Hematopoietic multipotent progenitor cell (in vitro differentiated cells): ENCODE measurements at places on chromosomes 7 and 10.

DNA sequence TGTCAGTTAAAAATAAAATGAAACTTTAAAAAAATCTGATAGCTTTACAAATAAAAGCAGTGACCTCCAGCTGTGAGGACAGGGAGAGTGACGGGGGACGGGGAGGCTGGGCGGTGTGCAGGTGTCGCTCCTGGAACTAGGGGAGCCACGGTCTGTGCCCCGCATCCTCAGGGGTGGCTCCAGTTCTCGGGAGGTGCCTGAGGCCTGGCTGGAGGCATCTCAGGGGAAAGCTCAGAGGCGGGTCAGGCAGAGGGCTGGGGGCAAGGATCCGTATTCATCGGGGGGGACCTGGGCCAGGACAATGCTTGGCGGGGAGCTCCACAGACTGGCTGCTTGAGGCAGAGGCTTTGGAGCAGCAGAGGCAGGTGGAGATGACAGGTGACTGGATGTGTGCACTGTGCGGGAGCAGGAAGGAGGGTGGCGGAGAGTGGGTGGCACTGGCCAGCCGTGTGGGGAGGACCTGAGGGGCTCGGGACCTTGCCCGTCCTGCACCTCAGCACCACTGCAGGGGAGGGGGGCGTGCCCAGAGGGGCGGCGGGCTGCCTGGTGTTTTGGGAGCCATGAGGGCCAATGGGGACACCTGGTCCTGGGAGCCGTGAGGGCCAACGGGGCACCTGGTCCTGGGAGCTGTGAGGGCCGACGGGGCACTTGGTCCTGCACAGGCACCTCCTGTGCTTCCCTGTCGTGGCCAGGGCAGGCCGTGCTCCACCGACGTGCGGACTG lies 13.2 kb downstream of the PWWP2B start:
- DNase-seq: no peak

DNA sequence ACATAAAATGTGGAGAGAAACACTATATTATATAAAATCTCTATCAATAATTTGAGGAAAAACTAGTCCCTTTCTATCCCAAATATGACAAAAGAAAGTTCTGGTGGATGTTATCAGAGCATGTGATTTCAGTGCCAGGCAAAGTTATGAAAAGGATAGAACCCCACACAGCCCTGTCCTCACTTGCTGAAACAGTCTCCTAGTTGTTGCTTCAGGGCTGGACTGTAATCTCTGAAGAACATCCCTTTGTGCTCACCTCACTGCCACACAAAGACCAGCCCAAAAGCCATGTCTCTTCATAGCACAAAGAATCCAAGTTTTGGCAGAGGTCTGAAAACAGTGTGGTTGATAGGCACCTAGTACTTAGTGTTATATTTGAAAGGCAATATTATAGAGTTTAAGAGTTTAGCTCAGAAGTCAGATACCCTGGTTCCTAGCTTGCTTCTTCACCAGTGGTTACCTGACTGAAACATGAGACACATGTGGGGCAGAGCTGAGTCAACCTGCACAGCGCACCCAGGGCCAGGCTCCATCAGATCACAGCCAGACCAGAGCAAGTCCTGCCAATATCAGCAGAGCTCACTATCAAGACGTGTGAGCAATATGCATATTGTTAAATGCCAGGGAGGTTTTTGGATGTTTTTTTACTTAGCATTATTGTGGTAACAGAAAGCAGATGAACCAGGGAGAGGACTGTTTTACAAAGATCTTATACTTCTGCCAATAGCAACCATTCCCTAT lies 25.0 kb downstream of the CYP3A7 start:
- no peak for DNase-seq

GRCh38 chr10:36725581-36726520 lies 399.5 kb upstream of the ANKRD30A start:
- peak; percentile 34 for DNase-seq

GRCh38 chr7:152588350-152588749 lies 87.6 kb downstream of the XRCC2 start:
- no peak for DNase-seq

DNA sequence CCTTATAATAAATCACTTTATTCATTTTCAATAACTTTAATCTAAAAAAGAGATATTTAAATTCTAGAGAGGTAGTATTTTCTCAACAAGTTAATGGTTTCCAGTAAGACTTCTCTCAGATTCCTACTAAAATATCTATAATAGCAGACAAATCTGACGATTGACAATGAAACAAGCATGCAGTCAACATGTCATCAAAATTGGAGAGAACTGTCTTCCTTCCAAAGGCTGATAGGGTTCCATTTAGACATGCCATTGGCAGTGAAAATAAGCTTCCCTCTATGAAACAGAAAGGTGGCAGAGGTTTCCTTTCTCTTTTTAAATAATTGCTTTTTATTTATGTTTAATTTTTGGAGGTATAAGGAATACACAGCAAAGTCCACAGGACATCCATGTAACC lies 217.1 kb downstream of the POM121L12 start:
- no peak for DNase-seq

GRCh38 chr10:89795840-89796239 lies 94.5 kb downstream of the KIF20B start:
- DNase-seq: no peak

GRCh38 chr7:18700147-18700546 lies 204.6 kb downstream of the HDAC9 start:
- no peak for DNase-seq

GRCh38 chr7:117907049-117907640 lies 33.9 kb upstream of the CTTNBP2 start:
- DNase-seq: no peak

GRCh38 chr10:71213127-71213621 lies 804 bp downstream of the UNC5B start:
- DNase-seq: no peak

GRCh38 chr10:30184397-30185033 lies 125.1 kb upstream of the JCAD start:
- DNase-seq: no peak

DNA sequence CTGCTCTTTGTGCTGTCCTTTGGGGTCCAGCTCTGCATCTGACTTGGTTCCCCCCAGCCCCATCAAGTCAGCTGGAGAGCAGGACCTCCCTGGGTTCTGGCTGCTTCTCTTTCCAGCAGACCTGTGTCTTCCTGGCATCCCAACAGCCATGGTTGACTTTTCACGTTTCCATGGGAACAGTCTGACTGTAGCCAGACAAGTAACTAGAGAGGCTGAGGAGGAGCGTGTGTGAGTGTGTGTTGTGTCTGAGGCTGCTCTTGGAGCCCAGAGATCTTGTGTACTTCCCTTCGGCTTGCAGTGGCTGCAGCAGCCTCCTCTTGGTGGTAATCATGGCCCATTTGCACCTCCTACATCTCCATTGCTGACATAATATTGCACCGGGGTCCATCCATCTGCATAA lies 332.0 kb downstream of the RPS24 start:
- no peak for DNase-seq
